ENCODE measurements at places on chromosomes 2 and 18.

DNA sequence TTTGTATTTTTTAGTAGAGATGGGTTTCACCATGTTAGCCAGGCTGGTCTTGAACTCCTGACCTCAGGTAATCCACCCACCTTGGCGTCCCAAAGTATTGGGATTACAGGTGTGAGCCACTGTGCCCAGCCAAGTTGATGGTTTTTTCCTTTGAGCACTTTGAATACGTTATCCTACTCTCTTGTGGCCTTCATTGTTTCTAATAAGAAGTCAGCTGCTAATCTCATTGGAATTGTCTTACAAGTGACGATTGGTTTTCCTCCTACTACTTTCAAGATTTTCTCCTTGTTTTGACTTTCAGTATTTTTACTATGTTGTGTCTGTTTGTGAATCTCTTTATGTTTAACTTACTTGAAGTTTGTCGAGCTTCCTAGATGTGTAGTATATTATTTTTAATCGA is 88.5 kb downstream of the TMEM200C start:
- no peak for DNase-seq

- no peak for DNase-seq
These were observed 61.4 kb downstream of the CPS1 start for GRCh38 chr2:210617732-210618330.

DNA sequence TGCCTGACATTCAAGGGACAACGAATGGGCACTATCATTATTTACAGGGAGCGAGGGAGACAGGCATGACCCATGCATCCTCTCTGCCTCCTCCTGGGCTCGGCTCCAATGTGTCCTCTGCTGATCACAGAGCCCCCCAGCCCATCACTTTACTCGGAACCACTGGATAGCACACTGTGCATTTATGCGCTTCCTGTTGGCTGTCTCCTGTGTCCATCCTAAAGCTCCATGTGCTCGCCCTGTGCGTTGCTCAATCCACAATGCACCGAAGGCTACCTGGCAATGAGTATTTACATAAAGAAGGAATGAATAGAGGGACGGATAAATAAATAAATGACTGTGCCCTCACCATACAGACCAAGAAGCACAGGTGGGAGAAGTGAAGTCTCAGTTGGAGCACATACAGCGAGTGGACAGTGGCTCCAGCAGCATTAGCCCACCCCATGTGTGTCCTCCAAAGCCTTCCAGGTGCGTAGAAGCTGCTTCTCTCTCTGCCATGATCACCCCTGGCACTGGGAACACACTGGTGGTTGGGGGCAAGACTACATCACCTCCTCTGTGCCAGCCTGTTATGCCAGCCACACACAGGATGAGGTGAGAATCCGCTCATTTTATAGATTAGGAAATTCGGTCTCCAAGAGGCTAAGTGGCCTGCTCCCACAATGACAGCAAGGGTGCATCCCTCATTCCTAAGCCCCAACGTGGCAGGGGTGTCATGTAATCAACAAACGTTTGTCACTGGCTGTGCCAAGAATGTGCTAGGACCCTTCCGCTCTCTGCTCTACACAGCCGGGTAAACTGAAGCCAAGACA is 2.3 kb upstream of the GDF7 start:
- DNase-seq = no peak

- DNase-seq = no peak
These were observed 36.5 kb upstream of the STAT4 start for GRCh38 chr2:191187105-191187829.

DNA sequence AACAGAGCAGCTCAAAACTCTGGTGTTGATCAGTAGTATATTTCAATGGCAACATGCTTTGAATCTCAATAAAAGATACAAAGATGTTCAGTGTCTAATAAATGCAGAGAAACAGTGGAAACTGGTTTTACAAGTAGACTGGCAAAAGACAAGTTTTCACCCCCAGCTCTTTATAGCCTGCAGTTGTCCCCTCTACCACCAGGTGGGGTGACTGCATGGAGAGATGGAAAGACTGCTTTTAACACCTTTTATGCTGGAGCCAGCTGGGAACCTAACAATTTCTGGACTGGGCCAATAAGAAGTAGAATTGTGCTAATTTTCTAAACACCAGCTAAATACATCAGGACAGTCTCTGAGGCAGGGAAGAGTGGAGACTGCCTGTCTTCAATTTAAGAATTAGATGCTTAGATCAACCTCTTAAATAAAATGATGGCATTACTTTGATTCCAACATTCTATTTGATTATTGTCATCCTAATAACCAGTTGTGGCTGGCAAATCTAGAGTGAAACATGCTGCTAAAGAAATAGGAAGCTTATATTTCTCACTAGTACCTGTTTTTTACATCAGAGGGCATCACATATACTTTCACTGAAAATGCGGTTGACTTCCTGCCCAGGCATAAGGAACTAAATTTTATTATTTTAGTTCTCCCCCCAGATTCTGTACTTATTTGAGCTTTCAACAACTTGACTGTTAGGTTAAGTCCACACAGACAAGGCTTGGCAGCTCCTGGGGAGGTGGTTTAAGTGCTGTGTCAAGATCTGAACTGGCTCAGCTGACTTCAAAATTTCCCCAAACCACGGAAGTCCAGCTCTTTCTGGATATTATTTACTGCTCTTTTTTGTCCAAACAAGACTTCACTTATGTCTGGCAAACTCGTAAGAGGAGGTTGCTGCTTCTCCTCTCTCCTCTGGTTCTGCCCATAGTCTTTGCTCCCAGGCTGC is 140.5 kb downstream of the TPGS2 start:
- no peak for DNase-seq

DNA sequence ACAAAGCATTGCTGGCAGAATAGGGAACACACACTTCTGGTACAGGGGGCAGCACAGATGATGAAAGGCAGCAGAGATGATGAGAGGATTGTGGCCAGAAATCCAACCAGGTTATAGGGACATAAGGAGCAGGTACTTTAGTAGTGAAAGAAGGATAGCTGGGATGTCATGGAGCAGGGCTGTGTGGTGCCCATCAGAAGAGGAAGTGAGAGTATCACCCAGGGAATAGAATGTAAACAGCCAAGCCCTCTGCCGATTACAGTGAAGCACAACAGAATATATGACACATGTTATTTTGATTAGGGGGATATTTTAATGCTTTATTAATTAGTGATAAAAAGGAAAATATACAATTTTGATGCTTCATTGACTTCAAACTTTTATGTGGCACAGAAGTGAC is 883.4 kb upstream of the CDH2 start:
- no peak for DNase-seq

- no peak for DNase-seq
These were observed 540.4 kb upstream of the DSEL start for GRCh38 chr18:68056936-68057335.

GRCh38 chr2:66437109-66437690 is 2.3 kb downstream of the MEIS1 start:
- no peak for DNase-seq
